ENCODE measurements at places on chromosomes 6 and 20.

DNA sequence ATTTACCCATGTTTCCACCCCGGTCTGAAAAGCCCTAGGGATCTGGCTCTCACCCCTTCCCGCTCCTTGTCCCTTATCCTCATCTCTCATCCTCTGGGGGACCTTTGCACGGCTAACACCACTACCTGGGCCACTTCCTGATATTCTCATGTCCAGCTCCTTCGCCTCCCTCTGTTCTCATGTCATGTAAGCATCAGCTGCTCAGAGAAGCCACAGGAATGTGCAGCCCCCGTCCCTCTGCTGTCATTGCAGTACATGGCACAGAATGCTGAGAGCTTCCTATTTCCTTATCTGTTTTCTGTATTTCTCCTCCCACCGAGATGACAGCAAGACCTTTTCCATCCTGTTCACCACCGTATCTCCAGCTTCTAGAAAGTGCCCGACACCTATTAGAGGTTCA is 102.4 kb downstream of the MTHFD1L start:
- DNase-seq: no peak

DNA sequence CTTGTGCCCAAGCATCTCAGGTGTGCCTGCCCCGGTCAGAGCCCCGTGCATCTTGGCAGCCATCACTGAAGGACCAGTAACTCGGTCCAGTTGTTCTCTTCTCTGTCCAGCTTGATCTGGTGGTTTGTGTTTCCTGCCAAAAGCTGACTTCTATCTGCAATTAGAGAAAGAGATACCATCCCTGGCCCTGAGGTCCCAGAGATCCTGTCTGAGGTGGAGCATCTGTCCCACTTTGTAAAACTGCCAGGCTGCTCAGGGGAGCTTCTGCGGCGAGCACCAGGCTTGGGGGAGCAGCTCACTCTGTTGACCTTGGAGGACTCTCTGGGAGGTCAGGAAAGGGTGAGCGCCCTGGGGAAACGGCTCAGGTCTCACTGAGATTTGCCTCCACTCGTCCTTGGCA is 35.1 kb downstream of the MYT1 start:
- DNase-seq: no peak

DNA sequence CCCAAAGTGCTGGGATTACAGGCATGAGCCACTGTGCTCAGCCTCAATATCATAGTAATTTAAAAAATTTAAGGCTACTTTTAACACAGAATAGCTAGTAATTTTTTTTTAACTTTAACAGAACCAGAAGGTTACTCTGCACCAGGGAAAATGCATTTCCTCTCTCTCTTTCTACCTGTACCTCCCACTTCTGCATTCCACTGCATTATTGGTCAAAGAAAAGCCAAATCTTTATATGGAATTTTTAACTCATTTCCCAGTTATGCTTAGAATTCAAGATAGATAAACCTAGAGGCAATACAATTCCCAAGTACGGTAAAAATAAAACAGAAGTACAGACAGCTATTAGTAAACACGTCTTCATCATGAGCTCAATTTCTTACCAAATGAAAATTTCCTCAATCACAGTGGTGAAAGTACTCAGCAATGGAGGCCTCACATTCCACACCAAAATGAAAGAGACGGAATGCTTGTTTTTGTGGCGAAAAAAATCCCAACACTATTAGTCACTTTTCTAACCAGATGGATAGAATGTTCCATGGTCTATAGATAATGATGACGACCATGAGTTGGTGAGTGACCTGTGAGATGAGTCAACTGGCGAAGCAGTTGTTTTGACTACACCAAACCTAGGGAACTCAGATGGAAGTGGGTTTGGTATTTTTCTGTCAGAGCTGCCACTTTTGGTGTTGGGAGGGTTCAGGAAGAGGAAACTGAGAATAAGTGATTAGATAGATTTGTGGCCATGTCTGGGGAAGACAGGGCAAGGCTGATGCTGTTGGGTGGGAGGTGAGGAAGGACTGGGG is 104.7 kb upstream of the SGK1 start:
- no peak for DNase-seq

DNA sequence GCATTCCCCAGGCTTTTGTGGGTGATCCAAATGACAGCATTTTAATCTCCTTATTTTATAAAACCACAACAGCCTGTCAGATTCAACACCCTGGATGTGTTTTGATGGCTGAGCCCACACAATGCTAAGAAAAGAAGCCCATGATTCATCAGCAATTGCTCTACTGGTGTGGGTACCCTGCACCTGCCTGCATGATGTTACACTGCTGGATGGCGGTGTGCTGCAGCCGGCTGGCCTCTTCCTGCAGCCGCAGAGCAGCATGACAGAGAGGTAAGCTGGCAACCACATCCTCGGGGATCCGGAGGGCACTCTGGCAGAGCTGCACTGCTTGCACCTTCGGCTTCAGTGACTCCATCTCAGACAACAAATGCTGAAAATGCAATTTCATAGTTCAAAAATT is 327.5 kb downstream of the SYNE1 start:
- peak; percentile 39 for DNase-seq

DNA sequence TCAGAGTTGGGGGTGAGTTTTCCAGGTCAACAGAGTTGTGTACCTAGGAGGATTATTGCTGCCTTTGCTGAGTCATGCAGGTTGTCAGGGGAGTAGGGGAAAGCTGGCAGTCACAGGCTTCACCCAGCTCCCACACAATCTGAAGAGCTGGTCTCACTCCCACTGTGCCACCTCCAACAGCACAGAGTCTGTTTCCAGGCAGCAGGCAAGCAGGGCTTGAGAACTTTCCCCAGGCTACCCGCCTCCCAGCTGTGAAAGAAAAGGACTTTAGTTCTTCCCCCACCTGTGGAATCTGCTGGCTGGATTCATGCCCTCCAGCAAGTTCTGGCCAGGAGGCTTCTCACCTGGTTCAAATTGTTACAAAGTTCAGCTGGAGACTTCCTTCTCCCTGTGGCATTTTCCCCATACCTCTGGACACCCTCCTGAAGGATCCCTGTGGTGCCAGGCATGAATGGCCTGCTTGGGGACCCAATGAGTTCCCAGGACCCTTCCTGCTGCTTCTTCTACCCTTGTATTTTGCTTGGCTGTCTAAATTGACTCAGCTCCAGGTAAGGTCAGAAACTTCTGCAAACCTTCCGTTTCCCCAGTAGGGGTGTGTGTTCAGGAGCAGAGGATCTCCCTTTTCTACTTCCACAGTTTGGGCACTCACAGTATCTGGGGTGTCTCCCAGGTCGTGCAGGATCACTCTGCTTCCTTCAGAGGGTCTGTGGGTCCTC is 378.1 kb upstream of the MAN1A1 start:
- no peak for DNase-seq

DNA sequence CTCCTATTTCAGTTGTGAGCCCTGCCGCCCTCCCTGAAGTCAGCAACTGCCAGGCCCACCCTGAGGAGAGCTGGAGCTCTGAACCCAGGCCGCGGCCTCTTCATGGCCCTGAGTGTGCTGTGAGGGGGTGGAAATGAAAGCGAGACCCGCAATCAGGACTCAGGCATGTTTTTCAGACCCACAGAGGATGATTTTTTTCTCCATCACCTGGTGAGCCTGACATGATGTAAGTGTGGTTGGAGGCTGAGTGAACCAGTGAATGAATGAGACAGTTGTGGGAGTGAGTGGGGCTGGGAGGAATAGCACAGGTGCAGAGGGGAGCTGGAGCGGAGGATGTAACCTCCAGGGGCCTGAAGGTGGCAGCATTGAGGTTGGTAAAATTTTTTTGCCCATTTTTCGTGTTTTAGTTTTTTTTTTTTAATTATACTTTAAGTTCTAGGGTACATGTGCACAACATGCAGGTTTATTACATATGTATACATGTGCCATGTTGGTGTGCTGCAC is 18.3 kb downstream of the RAET1L start:
- no peak for DNase-seq

GRCh38 chr20:33275871-33276270 is 7.1 kb upstream of the BPIFB1 start:
- DNase-seq: no peak

DNA sequence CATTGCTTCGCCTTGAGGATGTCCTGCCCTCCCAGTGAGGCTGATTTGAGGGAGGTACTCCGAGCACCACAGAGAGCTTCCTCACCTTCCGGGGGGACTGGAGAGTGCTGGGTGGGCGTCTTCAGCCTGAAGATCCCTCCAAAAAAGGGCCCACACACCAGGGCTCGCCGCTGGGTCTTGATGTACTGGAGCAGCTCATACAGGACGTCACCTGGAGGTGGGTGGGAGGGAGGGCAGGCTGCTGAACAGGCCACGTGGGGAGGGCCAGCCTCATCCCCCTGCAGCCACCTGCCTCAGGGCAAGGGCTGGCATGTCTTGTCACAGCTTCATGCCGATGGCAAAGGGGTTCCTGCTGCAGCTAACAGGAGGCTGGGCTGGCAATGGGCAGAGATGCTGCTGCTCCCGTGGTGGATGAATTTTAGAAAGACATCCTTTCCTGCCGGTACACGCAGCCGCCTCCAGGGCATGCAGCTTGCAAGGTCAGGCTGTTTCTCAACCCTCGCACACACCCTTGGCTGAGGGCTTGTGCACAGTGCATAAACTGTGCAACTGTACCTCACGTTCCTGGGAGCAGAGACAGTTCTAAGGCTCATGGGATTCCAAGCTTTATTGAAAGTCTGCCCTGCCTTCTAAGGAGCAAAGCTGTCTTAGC is 14.0 kb downstream of the ETV7 start:
- no peak for DNase-seq

DNA sequence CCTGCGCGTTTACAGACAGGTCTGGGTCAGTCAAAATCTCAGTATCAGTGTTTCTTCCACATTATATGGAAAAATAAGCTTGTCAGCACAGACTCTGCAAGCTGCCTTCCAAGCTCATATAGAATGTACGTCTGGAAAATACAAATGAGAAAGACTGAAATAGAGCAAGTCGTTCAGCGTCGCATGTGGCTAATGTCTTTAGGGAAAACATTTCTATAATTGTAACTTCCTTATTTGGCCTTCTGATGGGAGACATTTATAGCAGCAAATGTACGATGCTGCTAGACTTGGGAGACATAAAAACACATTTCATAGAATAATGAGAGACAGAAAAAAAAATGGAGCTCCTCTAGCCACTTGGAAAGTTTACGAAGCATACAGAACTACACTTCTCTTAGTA is 122.2 kb downstream of the KIF16B start:
- no peak for DNase-seq

DNA sequence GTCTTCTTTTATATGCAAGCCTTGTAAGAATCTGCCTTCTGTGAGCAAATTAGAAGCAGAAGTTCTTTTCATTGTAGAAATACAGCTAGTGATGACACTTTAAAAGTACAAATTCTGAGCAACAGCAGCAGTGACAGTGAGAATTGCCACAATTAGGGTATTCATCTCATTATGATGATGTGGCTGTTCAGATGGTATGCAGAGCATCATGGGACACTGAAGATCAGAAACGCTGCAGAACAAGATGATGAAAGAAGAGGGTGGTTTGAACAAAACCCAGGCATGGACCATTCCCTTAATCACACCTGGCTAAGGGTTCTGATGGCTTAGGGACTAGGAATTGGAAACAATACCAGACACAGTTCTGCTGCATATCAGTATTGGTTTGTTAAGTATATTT is 312.7 kb upstream of the TBX18 start:
- no peak for DNase-seq

DNA sequence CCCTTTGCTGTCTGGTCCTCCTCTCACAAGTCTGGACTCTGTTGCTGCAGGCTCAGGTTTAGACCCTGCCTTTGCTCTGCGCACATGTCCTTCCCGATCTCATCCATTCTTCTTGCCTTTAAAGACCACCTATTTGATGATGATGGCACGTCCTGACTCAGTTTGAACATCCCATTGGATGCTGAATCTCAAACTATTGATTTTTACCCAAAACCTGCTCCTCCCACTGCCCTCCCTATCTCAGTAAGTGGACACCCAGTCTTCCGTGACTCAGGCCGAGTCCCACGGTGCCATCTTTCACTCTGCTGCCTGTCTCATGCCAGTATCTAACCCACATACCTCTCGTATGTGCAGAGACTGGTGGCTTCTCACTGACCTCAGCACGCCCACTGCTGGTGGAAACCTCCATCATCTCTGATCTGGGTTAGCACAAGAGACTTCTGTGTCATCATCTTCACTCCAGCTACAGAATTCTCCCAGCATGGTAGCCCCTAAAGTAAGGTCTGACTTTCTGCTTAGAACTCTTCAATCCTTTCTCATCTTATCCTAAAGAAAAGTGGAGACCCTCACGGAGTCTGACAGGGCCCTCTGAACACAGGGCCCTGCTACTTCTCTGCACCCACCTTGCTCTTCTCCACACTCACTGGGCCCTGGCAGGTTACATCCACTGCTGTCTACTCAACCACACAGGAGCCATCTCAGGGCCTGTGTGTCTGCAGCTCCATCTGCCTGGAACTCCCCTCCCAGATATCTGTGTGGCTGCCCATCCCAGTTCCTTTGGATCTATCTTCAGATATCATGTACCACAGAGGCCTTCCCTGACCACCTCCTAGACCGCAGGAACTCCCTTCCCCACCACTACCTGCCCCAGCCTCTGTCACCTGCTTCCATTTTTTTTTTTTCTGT is 387.1 kb upstream of the AGPAT4 start:
- DNase-seq: no peak

GRCh38 chr6:168086066-168086465 is 7.1 kb upstream of the FRMD1 start:
- no peak for DNase-seq

DNA sequence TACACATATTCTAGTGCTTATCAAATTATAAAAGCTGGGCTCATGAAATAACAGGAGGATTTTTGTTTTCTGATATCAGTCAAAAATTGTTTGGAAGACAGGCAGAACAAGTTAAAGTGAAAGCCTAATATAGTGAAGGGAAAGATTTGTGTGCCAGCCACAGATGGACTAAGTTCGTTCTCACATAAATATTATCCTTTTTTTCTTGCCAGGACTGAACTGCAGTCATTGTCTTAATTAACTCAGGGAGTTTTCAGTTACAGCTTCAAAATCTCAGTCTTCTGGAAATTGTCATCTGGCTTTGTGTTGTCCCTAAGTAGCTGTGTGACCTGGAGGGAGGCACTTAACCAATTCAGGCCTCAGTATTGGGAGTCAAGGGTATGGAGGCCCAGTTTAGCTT is 40.7 kb downstream of the PLCB4 start:
- no peak for DNase-seq

Data from activated CD8-positive, alpha-beta memory T cell treated with anti-CD3 and anti-CD28 coated beads for 4 hours (primary cell).